Fibroblast of skin of abdomen (primary cell): ENCODE measurements at places on chromosomes 2 and 18.
A peak's percentile ranks its signal among the peaks of the same experiment; 100 is the strongest.

GRCh38 chr2:230932556-230933511 is 7.8 kb upstream of the GPR55 start:
- peak; percentile 19 for DNase-seq

DNA sequence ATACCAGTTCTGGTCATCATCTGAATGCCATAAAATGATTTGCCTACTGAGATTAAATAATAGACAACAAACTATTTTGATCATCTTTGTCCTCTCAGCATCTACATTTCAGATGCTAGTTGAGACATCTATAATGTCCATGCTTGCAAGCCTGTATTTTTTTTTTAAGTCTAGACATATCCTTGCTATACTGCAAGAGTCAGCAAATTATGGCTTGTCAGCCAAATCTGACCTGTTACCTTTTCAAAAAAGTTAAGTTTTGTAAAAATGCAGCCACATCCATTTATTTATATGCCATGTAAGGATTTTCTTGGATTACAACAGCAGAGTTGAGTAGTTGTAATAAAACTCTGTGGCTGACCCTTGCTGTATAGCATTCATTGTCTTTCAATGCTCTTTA is 1355.7 kb upstream of the FAM98A start:
- no peak for DNase-seq

DNA sequence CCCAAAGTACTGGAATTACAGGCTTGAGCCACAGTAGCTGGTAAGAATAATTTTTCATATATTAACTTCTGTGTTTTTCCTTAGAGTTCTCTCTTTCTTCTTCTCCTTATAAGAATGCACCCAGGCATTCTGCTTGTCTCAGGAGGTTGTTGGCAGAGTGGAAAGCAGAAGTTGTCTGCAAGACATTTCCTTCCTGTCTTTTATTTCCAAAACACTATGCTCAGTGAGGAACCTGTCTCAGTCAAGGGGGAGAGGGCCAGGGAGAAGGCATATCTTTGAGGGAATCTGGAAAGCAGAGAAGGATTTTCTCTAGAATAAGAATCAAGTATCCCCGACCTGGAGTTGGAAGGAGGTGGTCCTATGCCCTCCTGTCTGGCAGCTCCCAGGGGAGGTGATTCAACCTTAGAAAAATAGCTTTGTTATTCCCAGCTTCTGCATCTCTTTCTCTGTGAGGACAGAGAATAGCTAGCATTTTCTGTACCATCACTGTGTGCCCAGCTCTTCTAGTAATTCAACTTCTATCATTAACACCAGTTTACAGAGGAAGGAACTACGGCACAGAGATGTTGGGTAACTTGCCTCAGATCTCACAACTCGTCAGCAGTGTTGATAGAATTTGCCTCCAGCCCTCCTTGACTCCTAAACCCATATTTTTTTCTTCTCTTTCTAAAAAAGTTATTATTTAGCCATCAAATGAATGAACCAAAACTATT is 3.8 kb upstream of the LPIN2 start:
- DNase-seq = no peak

GRCh38 chr2:98818164-98818563 is 87.2 kb upstream of the MGAT4A start:
- DNase-seq = no peak

DNA sequence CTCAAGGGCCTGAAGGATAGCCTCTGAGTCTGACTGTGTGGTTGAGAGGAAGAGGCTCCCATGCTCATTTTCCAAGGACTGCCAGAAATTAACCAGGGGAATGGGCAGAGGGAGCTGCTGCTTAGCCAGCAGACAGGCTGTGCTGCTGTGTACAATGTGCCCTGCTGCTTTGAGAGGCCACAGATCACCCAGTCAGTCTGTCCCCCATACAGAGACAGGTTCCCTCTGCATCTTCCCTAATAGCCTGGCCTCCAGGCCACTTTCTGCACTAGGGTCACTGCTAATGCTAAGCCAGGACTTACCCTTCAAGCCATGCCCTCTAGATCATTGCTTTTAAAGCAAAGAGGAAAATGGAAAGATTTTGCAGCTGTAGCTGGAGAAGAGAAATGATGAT is 341.1 kb downstream of the CYRIA start:
- DNase-seq = no peak

DNA sequence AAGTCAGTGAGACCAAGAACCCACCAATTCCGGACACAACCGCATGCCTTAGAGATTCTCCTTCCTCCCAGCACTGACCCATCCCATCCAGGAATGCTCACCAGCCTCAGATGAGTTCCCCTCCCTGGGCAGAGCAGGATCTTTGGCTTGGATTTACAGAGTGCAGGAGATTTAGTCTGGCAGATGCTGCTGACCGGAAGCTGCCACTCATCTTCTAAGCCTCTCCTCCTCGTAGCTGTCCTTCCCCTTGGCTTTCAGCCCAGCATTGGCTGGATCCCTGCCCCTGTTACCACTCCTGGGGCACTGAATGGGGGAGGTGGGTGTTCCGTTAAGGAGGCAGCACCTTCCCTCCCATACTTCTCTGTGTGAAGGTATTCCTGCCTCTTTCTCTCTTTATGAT is 53.2 kb downstream of the VWA3B start:
- DNase-seq = peak; percentile 17

GRCh38 chr2:127381762-127382161 is 6.0 kb downstream of the MAP3K2 start:
- no peak for DNase-seq

DNA sequence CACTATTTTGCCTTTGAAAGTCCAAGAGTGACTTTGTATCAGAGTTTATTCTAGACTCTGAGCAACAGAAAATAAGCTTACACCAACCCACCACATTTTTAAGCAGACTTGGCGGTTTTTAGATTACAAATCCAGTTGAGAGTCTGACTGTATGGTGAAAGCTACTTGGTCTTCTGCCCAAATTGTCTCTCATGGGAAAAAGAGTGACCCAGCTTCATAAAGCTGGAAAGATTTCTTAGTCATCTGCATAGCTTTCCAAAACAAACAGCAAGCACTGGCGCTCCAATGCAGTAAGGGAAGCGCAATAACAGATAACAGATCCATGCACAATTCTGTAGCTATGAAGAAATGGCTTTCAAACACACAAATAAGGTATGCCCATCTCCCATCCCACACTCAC is 7.1 kb downstream of the DSG1 start:
- peak; percentile 63 for DNase-seq

GRCh38 chr2:204081487-204082425 is 145.2 kb downstream of the ICOS start:
- no peak for DNase-seq

DNA sequence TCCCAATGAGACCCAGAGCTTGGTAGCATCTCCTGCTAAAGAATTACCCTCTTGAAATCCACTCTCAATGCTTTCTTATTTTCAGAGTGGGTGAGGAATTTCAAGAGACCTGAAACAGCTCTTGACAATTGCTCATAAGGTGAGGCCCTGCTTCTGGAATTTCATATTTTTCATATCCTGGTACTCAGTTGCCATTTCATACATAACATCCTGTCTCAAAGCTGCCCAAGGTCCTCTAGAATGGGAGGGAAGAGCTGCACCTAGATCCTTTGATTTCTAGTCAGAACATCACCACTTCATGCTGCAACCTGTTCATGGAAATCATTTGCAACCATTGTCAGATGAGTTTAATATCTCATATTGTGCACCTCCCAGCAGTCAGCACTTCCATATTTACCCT is 404.8 kb upstream of the GALNT5 start:
- no peak for DNase-seq

DNA sequence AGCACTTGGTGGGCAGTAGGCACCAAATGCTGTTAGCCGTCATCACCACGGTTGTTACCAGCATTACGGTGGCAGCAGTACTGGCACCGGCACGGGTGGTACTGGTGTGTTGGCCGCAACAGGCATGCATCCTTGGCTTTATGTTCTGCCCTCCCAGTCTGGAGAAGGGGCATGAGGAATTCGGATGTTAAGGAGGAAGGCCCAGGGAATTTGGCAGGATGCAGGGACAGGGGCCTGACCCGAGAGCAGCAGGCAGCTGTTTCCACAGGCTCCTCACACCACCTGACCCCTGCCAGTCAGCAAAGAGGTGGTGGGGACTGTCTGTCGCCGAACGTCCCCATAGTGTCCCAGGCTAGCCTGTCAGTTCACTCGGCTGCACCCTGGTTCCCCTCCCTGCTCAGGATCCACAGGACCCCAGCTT is 79.0 kb downstream of the EDAR start:
- no peak for DNase-seq

DNA sequence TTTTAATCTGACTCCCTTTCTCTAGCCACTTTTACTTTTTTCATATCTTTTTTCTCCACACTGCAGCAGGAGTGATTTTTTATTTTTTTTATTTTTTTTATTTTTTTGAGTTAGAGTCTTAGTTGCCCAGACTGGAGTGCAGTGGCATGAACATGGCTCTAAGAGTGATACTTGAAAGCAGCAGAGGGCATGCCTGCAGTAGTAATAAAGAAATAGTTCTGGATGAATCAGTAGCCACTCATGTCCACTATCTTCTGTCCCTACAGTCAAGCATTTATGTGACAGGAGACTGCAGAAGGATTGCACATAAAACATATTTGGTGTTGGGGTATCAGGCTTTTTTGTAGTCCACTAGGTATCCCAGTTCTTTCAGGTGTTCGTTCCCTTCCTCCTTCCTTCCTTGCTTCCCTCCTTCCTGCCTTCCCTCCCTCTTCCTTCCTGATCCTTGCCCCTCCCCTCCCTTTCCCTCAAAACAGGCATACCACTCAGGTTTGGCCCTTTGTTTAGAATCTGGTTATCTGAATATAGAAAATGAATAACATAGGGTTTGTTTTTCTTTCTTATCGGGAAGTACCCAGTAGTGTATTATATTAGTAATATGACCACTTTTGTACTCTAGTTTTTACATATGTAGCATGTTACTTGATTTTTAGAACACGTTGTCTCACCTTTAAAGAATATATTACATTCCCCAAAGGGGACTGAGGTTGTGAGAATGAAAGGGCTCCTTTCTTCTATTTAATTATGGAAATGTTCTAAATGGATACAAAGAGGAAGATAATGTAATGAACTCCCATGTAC is 23.5 kb downstream of the MIB1 start:
- no peak for DNase-seq

- DNase-seq = no peak
Observed at GRCh38 chr2:195212586-195212985, 444.4 kb upstream of the SLC39A10 start.

GRCh38 chr2:236550701-236551465 is 18.7 kb upstream of the ACKR3 start:
- no peak for DNase-seq

DNA sequence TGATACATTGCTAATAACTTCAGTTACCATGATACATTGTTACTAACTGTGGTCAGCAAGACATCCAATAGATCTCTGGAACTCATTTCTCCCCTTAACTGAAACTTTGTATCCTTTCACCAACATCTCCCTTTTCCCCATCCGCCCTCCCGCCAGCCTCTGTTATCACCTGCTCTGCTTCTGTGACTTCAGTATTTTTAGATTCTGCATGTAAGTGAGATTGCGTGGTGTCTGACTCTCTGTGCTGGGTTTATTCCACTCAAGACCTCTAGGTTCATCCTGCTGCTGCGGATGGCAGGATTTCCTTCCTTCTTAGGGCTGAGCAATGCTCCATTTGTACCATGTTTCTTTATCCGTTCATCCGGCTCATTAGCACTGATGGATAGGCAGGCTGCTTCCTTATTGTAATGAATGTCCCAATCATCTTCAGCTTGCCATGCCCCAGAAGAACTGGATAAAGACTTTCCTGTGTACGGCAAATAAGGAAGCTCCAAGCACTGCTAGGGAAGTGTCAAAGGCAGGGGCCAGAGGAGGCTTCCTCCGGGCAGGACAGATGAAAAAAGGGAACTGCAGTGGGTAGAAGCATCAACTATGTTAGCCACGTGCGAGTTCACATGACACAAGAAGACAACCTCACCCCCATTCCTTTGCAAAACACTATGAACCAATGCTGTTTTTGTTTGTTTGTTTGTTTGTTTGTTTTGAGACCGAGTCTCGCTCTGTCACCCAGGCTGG is 113.4 kb downstream of the EIPR1 start:
- no peak for DNase-seq

DNA sequence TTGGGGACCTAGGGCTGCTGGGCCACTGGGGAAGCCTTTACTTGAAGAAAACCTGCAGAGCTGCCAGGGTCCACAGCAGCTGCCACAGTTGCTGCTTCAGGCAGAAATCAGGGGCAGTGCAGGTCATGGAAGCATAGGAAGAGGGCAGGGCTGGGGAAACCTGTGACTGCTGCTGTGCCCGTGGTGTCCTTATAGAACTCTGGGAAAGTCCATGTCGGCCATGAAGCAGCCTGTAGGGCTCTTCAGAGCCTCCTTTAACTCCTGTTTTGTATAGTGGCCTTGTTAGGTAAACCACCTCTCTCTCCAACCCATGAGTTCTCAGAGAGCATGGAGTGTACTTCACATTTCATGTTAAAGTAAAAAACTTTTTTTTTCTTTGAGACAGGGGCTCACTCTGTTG is 62.1 kb downstream of the SMAD4 start:
- no peak for DNase-seq

DNA sequence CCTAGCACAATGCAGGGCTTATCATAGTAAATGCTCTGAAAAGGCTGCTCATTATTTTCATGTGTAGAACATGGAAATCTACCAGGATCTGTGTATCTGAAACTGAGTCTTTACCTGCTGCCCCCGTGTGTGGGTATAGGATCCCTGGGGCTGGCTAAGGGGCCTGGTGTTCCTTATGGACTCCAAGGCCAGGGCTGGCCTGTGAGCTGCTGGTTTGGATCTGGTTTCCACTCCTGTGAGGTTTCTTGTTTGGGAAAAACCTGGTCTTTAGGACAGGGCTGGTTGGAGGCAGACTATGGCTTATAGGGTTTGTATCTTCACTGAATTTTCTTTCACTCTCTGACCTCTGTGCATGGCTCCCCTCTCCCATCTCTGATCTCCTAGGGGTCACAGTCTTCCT is 80.8 kb downstream of the DYSF start:
- no peak for DNase-seq

GRCh38 chr2:113058998-113059960 is at the start of gene IL36RN:
TSS of gene IL36RN (plus strand) at chr2:113059198. CDS start at chr2:113059439, 241 bp downstream.
- no peak for DNase-seq

DNA sequence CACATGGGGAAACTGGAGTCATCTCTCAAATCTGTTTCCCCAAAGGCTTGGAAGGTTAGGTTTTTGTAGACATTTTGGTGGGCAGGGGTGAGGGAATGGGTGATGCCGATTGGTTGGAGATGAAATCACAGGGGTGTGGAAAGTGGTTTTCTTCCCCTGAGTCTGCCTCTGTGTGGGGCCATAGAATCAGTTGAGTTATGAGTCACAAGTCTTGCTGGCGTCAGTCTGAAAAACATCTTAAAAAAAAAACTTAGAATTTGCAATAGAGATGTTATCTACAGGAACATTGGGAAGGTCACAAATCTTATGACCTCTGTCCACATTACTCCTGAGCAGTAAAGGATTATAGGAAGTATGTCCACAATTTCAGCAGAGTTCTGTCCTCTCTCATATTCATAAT is 314.6 kb downstream of the CNTNAP5 start:
- DNase-seq = peak; percentile 45

- DNase-seq = no peak
Observed at GRCh38 chr18:24219561-24220317, 80.9 kb downstream of the CABYR start.
